ENCODE measurements at places on chromosomes 7 and 10.
A peak's percentile ranks its signal among the peaks of the same experiment; 100 is the strongest.

DNA sequence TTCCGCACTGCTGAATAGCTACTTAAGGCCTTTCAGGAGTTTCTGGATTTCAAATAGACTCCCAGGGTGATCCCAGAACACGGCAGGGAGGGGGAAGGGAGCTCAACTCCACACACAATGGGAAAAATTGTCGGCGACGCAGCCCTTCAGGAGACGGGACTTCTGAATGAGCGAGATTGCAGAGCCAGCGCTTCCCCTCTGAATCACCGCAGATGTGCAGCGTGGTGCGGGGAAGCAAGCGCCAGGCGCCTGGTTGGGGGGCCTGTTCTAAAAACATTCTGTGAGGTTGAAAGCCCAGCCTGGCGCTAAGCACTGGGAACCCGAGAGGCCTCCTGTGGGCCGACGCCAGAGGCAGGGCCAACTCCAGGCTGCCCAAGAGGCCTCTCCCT is 163.3 kb downstream of the MAD1L1 start:
- no peak for ATAC-seq

DNA sequence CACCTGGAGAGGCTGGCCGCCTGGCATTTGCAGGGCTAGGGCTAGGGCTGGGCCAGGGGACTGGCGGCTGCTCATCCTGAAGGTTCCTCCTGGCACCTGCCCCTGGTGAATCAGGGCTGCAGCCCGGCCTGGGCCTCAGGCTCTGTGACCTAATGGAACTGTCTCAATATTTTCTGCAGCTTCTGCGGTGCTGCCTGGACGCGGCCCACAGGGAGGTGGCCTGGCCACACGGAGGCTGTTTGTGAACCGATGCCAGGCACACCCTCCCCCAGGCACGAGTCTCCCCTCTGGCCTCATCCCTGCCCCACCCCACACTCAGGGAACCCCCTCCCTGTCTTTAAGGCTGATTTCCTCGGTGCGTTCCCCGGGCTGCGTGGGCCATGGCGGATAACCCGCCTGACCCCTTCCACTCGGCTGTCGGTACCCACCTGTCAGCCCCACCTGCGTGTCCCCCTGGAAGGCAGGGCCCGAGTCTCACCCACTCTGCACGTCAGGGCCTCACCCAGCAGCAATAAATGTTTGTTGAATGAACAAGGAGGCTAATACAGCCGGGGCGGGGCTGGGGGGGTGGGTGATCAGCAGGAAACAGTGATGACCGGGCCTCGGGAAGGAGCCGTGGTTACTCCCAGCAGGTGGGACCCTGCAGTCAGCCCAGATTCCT is 54.5 kb upstream of the DNAJB6 start:
- ATAC-seq: no peak

GRCh38 chr10:61639952-61640351 is 22.8 kb upstream of the CABCOCO1 start:
- no peak for ATAC-seq

- no peak for ATAC-seq
Observed at GRCh38 chr7:23405240-23405618, 65.1 kb downstream of the IGF2BP3 start.

GRCh38 chr10:110353244-110354119 is 48.8 kb upstream of the SMNDC1 start:
- ATAC-seq: no peak

DNA sequence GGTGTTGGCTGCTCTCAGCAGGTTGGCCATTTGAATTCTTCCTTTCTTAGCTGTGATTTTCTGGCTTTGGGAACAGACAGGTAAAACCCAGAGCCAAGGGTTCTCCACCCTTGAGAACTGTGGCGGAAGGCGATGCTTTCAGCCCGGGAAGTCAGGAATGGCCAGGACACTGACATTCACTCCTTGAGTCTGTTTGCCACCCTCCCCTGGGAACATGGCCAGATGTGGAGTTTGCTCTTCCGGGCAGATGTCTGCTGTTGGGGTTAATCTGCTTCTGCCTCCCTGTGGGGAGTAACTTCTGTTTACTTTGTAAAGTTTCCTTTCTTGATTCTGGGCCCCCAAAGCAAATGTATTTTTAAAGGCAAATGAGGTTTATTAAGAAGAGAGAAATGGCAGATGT is 17.7 kb downstream of the GATA3 start:
- no peak for ATAC-seq

DNA sequence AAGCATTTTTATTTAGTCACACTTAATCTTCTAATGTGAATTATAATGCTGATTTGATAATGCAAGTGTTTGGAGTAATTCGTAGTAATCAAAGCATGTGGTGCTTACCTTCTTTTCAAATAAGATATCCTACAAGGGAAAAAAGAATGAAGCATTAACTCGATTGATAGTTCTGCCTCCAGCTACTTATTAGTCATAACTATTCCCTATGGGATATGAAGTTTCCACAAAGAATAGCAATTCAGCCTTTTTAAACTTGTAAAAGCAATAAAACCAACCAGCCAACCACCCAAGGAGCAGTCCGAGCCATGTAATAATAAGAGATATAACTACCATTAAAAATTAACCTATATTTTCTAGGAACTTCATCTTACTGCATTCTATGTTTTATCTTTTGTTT is 11.6 kb downstream of the COL28A1 start:
- no peak for ATAC-seq

- ATAC-seq: no peak
Observed at GRCh38 chr10:32084185-32084851, 28.1 kb upstream of the KIF5B start.

- no peak for ATAC-seq
Observed at GRCh38 chr7:91946549-91946948, 5.9 kb downstream of the AKAP9 start.

DNA sequence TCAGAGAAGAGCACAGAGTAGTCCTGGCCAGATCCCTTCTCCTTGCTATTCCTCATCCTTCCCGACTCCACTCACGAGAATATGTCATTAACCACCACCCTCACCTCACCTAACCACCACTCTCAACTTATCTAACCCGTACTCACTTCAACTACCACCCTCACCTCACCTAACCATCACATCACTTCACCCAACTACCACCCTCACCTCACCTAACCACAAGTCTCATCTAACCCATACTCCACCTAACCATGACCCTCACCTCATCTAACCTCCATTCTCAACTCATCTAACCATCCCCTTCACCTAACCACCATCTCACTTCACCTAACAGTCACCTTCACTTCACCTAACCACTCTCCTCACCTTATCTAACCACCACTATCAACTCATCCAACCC is 85.0 kb downstream of the VIPR2 start:
- no peak for ATAC-seq

DNA sequence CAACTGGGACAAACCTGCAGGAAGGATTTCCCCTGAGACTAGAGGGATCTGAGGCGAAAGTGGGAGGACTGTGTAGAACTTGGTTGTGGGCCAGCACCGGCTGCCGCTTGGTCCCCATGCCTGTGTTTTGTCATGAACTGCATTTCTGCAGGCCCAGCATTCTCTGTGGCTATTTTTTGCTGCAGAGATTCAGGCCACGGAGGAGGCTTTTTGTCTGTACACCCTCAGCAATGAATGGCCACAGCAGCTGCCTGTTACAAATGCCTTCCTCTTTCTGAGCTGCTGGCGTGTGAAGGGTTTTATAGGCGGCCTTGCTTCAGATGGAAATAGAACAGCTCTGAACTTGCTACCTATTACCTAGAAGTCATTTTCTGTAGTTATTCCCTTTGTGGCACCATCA is 164.4 kb downstream of the SH2D4B start:
- ATAC-seq: no peak

GRCh38 chr7:151349507-151349853 is 7.9 kb downstream of the NUB1 start:
- peak; percentile 90 for ATAC-seq

DNA sequence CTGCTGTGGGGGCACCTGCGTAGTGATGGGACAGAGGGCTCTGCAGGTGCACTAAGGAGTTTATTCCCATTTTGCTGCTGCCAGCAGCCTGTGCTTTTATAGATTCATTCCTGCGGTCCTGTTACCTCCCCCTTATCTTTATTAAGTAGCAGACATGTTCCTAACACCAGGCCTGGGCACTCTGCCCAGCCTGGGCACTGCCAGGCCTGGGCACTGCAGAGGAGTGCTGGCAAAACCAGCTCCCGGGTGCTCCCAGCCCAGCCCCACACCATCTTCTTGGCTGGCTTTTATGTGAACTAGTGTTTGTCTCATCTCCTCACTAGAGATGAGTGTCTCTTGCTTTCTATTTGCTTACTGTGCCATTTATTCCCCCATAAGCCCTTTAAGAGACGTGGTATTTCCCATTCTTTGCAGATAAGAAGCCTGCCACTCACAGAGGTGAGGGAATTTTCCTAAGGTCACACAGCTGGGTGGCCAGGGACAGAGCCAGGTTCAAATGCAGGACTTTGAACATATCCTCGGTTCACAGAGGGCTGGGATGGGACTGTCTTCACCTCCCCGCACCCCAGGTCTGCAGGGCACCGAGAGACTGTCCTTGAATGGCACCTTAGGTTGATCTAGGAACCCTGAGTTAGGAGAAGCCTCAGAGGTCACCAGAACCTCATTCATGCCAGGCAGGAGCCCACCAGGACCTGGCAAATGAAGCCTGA is 14.6 kb upstream of the DRGX start:
- peak; percentile 15 for ATAC-seq

DNA sequence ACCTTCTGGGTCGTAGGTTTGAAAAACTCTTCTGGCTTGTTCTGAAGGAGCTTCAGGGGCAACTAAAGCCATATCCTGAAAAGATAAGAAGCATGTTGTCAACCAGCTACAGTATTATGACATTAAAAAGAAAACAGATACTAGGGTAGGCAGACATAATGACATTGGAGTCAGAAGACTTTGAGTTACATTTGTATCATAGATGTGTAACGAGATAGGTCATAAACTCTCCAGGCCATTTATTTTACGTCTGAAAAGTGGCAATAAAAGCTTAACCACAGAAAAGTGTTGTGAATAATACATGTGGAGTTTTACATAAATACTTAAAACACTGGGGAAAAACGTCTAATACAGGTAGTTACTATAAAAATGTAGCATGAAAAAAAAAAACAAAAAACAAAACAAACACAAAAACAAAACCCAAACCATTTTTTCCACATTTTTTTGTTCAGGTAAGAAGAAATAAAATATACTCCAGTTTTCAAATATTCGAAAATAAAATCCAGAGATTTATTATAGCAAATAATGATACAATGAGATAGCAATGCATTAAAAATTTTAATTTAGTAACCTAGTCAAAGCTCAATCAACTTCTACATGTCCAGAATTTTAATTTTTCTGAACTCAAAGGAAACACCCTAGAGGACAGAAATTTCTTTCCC is 64.1 kb downstream of the MINDY3 start:
- no peak for ATAC-seq

GRCh38 chr7:76332078-76332477 is 26.7 kb downstream of the YWHAG start:
- no peak for ATAC-seq

DNA sequence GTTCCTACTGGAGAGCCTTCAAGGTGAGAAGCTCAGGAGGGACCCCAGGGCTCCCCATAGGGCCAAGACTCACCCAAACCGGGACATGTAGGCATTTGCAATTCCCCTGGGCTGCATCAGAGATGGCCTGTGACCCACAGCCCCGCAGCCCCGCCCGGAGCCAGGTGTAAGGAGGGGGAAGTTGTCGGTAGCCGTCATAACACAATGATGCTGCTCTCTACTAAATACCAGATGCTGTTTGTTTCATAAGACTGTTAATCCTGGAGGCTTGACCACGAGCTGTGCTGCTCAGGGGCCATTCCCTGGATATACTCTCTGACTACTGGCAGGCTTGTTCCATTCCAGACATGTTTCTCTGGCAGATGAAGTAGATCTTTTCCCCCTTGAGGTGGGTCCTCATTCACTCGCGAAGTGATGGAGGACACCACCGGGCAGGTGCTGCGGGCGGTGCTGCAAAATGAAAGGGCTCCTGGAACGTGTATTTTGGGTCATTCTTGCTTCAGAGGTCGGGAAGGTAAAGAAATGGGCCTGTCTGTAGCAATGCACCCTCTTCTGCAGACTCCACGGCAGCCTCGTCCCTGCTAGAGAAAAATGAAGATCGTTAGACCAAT is 61.1 kb downstream of the MKI67 start:
- ATAC-seq: no peak

- no peak for ATAC-seq
Observed at GRCh38 chr7:80583901-80584300, 54.5 kb upstream of the CD36 start.

All from stimulated activated memory B cell treated with anti-CD40 and anti-IgM and Interleukin-4, amounts not matched to agents 10 μg/mL and 1 μg/mL and 100 μg/mL, for 72 hours (primary cell).